ENCODE measurements at places on chromosomes 13 and 19.
A peak's percentile ranks its signal among the peaks of the same experiment; 100 is the strongest.

- no peak for DNase-seq
Observed at GRCh38 chr19:20124879-20125278, 42.1 kb upstream of the ZNF486 start.

- no peak for DNase-seq
Observed at GRCh38 chr19:6044056-6044805, 66.1 kb downstream of the RFX2 start.

DNA sequence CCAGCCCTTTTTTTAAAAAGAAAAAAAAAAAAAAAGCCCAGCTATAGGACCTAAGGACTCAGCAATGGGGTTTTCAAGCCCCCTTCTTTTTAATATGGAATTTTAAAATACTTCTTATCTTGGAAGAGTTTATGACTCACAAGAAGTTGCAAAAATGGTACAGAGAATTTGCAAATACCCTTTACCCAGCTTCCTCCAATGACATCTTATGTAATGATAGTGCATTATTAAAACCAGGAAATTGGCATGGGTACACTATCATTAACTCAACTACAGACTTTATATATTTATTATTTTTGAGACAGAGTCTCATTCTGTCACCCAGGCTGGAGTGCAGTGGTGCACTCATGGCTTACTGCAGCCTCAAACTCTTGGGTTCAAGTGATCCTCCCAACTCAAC is 16.1 kb downstream of the TMEM38A start:
- no peak for DNase-seq

DNA sequence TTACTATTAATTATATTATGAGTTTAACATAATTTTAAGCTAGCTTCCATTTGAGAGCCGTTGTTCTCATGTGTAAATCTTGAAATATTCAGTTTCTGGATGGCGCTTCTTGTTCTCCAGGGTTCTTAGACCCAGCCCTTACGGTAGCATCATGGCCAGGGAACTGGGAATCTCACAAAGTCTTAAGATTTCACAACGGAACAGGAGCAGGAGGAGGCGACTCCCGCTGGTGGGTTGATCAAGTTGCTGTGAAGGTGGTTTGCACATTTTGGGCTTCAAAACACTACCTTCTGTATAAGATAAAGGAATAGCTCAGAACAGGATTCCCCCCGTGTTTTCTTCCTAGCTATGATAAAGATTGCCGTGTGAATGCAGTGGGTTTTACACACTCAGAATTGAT is 2.8 kb downstream of the NAXD start:
- DNase-seq = no peak

DNA sequence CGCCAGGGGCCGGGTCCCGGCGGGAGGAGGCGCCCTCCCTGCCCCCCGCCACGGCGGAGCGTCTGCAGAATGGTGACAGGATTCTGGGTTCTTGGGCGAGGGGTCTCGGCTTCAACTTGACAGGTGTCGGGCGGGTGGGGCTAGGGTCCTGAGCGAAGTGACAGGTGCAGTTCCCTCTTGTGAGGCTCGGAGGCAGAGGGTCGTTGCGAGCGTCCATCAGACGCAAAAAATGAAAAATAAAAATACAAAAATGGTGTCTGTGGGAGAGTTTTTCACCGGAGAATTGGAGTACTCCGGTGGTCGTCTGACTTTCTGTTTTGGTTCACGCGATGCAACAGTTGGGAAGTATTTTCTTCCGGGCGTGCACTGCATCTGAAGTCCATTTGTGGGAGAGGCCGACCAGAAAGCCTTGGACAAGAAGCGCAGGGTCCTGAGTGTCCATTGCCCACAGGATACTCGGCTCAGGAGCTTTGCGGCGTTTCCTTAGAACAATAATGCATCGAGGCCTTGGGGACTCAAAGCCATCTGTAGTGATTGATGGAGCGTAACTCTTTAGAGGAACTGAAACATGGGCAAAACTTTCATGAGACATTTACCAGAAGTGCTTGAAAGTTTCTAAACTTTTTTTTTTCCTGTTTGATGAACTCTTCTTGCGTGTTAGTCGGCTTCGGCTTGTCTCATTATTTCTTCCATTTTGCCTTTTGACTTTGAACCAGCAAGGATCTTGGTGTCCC is 759 bp downstream of the RB1 start:
- DNase-seq = peak; percentile 97

DNA sequence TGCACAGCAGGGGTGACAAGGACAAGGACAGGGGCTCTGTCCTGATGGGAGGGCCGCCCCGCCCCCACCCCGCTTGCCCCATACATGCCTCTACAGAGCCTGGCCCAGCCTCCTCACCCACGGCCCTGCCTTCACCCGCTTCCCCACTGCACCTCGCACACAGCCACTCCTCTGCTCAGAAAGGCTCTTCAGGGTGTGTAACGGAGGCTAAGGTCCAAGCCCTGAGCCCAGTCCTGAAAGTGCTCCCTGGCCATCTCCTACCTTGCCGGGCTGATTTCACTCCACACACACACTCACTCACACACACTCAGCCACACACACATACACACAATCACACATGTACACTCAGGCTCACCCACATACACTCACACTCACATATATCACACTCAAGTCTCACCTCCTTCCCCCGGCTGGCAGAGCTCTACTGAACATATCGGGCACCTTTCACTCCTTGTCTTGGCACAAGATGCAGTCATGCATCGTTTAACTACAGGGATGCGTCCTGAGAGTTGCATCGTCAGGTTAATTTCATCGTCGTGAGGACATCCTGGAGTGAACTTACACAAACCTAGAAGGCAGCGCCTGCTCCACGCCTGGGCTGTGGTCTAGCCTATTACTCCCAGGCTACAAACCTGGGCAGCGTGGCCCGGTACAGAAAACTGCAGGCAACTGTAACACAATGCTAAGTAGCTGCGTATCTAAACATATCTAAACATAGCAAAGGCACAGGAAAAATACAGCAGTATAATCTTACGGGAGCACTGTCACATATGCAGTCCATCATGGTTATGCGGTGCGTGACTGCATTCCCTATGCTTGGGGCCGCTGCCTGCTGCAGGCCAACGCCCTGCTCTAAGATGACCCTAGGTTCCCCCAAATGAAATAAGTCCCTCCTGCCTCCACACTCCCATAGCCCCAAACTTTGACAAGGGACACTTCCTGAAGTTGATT is 13.1 kb downstream of the EPS15L1 start:
- no peak for DNase-seq

DNA sequence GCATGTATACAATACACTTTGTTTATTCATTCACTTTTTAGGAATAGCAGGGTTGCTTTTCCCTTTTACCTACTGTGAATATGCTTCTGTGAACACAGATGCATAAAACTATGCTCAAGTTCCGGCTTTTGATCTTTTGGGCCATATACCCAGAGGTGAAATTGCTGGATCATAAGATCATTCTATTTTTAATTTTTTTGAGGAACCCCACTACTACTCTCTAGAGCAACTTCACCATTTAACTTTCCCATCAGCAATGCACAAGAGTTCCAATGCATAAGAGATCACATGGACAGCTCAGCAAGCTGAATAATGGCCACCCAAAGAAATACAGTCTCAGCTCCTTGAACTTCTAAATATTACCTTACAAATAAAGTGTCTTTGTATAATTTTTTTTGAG is 17.0 kb upstream of the SIGLEC10 start:
- no peak for DNase-seq

DNA sequence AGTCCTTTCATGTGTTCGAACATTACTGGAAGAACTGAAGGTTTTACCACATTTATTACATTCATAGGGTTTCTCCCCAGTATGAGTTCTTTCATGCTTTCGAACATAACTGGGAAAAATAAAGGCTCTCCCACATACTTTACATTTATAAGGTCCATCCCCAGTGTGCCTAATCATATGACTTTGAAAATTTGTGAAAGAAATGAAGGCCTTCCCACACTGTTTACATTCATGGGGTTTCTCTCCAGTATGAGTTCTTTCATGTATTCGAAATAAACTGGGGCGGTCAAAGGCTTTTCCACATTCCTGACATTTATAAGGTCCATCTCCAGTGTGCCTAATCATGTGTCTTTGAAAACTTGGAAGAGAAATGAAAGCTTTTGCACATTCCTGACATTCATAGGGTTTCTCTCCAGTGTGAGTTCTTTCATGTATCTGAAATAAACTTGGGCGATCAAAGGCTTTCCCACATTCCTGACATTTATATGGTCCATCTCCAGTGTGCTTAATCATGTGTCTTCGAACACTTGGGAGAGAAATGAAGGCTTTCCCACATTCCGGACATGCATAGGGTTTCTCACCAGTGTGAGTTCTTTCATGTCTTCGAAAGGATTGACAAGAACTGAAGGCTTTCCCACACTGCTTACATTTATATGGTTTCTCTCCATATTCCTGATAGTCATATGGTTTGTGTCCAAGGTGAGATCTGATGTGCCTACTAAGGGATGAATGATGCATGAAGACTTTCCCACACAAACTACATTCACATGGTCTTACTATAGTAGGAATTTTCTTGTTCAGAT is 24.0 kb downstream of the ZNF564 start:
- peak; percentile 21 for DNase-seq

- DNase-seq = peak; percentile 60
Observed at GRCh38 chr19:41575998-41576397, at the start of gene CEACAM21. Gene CEACAM21, plus strand, starts transcription at chr19:41576166. Its CDS starts 109 bp downstream, at chr19:41576275.

- no peak for DNase-seq
Observed at GRCh38 chr19:51430221-51430620, 12.8 kb upstream of the SIGLEC10 start.

- DNase-seq = no peak
Observed at GRCh38 chr13:20682061-20682460, 21.4 kb upstream of the IL17D start.

DNA sequence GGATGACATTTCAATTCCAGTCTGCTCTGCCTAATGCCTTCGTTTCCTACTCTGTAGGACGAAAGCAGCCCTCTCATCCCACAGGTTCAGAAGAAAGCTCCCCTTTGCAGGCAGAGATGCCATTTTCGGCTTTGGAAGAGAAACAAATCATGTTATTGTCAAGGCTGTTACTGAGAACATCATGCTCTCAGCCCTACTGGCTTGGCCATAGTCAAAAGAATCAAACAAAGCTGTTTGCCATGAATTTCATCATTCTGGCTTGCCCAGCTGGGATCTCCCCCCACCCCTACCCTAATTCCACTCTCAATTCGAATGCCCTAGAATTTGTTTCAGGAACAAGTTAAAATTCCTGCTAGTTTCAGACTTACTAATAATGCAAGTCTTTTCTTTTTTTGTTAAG is 162.3 kb upstream of the SERP2 start:
- no peak for DNase-seq

Data from NAMALWA (cell line).